ENCODE measurements at places on chromosomes 11 and 22. TPM values are rescaled to one million over a fixed set of nuclear protein-coding genes. Genes with fewer than 3 reads are reported as not detected.

DNA sequence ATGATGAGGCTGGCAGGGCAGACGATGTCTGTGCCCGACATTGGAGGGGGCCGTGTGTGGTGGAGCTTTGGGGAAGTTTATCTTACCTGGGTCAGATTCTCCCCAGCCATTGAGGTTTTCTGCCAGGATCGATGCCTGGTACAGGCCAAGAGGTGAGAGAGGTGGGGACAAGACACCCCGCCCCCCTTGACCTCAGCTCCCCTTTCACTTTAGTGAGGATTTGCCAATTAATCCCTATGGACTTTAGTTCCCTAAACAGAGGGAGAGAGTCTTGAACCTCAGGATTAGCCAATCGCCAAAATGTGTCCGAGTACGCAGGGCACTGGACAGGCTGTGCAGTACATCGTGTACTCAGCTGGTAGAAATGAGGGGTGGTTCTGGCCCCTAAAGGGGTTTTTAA is 541 bp downstream of the HORMAD2 start:
- no peak for DNase-seq

- DNase-seq = no peak
Observed at GRCh38 chr22:19654338-19654987, 59.8 kb upstream of the SEPTIN5 start.

GRCh38 chr22:32587449-32587848 is 112.8 kb downstream of the FBXO7 start:
- DNase-seq = no peak

DNA sequence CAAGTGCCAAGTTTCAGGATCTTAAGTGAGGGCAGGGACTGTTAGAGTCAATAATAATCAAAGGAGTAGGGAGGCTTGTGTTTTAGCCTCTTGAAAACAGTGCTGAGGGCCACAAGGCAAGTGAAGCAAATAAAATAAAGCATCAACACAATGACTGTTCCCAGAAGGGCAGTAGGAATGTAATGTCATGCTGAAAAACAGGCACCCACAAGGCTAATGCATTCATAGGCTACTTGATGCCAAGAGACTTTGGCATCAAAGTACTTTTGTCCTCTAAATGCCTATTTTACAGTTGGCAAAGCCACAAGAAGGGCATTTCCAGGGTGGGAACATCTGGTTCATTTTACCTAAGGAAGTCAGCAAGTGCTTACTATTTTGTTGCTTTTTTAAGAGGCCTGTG is 22.9 kb downstream of the RAB39A start:
- DNase-seq = no peak

The OR56A1 gene
- not detected for polyA plus RNA-seq

All from right renal cortex interstitium (tissue), 3 donors.